Occipital lobe (tissue), 3 donors: ENCODE measurements at places on chromosomes 1 and 21.

GRCh38 chr1:25009671-25010262, 79.7 kb upstream of the RUNX3 start:
- no peak for DNase-seq

GRCh38 chr1:67648582-67649326, 36.2 kb upstream of the GADD45A start:
- DNase-seq = no peak

DNA sequence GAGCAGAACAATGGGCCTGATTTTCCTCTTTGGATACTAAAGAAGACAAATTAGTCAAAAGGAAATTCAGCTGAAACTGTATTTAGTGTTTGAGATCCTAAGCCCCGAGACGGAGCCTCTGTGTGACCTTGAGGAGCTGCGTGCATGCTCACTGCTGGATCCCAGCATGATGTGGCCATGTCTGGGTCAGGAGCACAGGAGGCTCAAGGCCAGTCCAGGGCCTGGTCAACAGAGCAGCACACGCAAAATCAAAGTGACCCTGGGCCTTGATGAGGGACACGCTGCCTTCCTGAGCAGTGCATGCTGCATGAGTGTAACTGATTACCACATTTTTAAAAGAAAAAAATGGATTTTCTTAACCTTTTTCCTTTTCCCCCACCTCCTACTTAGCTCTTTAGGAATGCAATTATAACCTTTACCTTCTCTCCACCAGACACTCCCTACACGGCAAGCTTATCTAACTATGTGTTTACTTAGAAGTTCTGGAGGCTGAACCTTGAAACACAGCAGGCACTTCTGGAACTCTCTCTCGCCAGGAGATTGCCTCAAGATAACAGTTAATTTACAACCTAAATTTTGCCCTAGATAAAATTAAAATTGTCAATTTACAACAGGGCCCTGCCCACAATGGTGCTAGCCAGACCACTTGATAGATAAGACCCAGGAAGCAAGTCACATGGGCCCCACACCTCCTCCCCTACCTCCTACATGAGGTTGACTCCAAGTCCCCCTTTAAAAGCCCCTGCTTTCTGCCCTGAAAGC, 144.6 kb downstream of the LRIG2 start:
- no peak for DNase-seq

GRCh38 chr1:243251539-243251938, 3.5 kb downstream of the CEP170 start:
- DNase-seq = no peak

GRCh38 chr1:14739082-14739832, 140.8 kb downstream of the KAZN start:
- DNase-seq = no peak

GRCh38 chr1:152517237-152517811, 3.0 kb downstream of the CRCT1 start:
- no peak for DNase-seq

- DNase-seq = no peak
Measured at GRCh38 chr1:20223106-20223505, 36.8 kb upstream of the PLA2G2C start.

GRCh38 chr21:42764443-42764760, 111.0 kb downstream of the PDE9A start:
- no peak for DNase-seq

DNA sequence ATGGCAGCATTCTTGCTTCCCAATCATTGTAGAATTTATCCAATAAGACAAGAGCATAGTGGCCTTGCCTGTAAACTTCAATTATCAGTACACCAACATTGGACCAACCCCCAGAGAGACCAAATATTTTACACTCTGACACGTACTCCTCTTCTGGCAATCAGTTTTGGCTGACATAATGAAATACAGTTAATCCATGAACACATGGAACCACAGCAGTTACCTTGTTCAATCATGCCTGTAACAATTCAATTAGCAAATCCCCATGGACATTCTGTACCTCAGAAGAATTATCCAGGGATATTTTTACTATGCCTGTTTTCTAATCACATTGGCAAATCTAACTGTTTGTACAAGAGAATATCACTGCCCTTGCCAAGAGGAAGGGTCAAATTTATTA, 2162.0 kb downstream of the MRPL39 start:
- DNase-seq = no peak

DNA sequence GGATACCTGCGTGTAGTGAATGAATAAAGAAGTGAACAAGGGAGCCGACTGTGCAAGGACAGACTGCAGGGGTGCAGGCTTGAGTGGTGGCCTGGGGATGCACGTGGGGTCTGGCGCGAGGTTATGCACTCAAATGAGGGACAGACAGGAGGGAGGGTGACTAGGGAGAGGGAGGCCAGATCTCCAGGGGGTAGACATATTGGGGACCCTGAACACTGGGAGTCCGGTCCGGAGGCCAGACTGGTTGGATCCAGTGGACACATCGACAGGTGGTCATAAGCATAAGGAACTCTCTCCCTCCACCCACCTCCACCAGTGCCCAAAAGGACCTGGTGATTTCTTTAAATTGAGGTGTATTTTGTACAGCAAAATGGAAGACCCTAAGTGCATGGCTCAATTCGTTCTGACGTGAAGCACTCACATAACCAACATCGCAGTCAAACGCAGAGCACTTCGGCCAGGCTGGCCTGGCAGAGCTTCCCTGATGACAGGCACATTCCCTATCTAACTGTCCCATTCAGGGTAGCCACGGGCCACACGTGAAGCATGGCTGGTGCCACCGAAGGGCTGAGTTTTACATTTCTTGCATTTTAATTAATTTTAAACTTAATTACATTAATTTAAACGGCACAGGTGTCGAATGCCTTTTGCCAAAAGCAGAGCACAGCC, 14.0 kb downstream of the WNT3A start:
- no peak for DNase-seq

DNA sequence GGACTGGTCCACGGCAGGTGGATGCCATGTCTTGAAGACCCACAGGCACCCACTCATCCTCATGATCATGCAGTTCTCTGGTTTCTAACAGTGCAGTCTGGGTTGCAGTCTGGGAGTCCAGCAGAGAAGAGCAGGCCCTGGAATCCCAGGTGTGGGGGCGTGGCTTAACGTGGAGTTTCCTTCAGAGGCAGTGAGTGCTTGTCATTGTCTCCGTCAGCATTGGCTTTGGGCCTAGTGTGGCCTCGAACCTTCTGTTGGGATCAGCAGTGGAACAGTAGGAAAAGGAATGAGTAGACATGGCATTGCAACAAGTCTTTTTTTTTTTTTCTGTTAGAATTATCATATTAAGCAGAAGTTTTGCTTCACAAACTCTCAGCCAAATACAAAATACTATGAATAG, 12.8 kb downstream of the LGALS8 start:
- no peak for DNase-seq

- DNase-seq = peak; percentile 37
Measured at GRCh38 chr1:19240673-19241538, 10.4 kb downstream of the EMC1 start.

- DNase-seq = no peak
Measured at GRCh38 chr1:50976111-50976889, 6.3 kb downstream of the CDKN2C start.

DNA sequence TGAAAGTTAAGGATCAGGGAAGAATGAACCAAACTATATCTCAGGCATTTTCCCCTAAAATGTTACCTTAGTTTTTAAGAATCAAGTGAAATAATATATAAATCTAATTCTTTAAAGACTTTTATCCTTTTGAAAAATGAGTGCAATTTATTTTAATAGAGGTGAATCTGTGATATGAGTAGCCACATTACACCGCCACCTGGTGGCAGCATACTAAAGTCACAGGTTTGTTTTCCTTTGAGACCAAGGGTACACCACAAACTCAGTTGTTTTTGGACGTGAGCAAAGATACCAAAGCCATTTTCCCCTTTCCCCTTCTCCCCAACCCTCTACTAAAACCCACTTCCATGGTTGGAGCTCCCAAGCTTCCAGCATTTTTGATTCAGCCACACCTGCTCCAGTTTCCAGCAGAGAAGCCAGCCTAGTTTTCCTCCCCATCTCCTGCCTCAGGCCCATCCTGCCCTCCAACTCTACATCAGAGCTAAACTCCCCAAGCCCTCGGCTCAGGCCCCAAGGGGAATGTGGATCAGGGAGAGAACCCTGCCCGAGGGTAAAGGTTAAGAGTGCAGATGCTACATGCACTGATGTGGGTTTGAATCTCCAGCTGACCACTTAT, 22.9 kb upstream of the LDLRAP1 start:
- no peak for DNase-seq

- no peak for DNase-seq
Measured at GRCh38 chr1:2848006-2848670, 46.6 kb upstream of the TTC34 start.

DNA sequence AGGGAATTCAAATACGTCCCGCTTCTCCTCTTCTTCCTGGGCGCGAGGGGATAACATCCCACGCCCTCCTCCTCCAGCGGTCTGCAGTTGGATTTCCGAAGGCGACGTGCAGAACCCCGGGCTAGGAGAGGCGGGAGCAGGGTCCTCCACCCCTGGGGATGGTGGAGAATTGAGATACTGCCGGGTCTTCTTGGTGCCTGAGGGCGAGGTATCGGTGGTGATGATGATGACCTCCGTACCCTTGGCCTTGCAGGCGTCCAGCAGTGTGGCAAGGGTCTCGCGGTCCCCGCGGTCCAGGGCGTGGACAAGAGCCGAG, 3.2 kb upstream of the LIX1L start:
- no peak for DNase-seq

DNA sequence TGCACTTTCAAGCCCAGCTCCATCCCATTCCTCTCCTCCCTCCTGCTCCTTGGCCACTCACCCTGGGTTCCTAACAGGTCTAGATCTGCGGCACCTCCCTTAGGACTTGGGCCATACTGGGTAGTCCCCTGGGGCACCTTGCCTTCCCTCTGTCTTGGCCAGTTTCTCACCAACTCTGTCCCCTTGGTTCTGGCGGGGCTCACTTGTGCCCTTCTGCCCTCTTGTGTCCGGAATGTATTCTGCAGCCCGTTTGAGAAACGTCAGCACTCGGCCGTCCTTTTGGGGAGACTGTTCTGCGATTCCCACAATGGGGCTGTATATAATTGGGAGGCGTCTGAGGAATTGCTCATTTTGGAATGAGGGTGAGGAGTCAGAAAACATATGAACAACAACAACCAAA, 162.4 kb downstream of the ZSCAN20 start:
- no peak for DNase-seq

DNA sequence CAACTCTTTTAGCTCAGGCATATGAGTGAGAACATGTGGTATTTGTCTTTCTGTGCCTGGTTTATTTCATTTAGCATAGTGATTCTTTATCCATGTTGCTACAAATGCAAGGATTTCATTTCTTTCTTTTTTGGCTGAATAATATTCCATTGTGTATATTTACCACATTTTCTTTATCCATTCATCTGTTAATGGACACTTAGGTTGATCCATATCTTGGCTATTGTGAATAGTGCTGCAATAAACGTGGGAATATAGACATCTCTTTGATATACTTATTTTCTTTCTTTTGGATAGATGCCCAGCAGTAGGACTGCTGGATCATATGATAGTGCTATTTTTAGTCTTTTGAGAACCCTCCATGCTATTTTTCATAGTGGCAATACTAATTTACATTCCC, 30.8 kb downstream of the ASB17 start:
- DNase-seq = no peak

- no peak for DNase-seq
Measured at GRCh38 chr1:192968323-192968722, 90.8 kb downstream of the UCHL5 start.

GRCh38 chr1:94299627-94300553, 62.5 kb upstream of the ARHGAP29 start:
- DNase-seq = no peak

- no peak for DNase-seq
Measured at GRCh38 chr21:45545691-45546531, 3.7 kb upstream of the SLC19A1 start.
